NCI-H69 (cell line): ENCODE measurements at places on chromosomes 5 and 9.

DNA sequence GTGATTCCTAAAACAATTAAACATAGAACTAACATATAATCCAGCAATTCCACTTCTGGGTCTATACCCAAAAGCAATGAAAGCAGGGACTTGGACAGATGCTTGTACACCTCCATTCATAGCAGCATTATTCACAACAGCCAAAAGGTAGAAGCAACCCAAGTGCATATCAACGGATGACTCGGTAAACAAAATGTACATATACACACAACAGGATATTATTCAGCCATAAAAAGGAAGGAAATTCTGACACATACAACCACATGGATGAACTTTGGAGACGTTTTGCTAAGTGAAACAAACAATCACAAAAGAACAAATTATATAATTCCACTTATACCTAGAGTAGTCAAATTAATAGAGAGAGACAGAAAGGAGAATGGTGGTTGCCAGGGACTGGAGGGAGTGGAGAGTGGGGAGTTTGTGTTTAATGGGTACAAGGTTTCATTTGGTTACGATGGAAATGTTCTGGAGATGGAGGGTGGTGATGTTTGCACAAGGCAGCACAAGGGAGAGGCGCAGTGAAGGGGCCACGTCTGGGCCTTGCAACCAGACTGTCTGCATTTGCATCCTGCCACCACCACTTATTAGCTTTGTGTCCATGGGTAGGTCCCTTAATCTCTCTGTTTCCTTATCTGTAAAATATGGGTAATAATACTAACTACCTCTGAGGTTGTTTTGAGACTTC, 36.3 kb upstream of the RLN1 start:
- no peak for DNase-seq

GRCh38 chr5:18403941-18404438, 769.7 kb downstream of the TAF11L14 start:
- peak; percentile 3 for DNase-seq

DNA sequence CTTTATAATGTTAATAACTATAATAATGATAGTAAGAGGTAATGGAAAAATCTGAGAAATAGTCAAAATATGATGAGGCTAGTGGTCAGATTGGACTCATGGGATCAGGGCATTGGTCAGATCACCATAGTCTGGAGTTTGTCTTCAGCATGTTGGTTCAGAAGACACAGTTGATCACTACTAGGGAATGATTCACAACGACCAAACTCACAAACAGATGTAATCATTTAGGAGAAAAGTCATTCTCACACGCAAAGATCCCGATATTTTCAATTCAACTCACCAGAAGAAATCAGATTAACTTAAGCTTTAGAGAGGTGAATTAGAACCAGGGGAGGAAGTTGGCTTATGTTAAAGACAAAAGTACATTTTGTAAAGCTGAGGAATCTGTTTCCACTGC, 131.8 kb downstream of the LURAP1L start:
- no peak for DNase-seq

- DNase-seq = no peak
These were observed 172.2 kb downstream of the APBA1 start for GRCh38 chr9:69499959-69500358.

DNA sequence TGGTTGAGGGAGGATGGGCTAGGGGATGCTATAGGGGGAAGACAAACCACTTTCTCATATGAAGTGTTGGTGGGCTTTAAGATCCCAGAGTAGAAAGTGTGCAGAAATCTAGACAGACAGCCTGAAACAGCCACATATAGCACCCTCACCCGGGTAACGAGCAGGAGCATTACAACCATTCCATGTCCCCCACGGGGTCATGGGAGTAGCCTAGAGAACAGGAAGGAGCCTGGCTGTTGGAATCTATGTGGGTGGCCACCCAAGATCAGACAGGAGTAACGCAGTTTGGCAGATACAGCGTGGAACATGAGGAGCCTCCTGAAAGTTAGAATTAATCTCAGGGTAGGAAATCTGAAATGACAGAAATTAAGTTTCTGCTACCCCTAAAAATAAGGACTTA, 146.1 kb upstream of the RAI14 start:
- DNase-seq = no peak

- peak; percentile 2 for DNase-seq
These were observed 6.6 kb downstream of the C5orf52 start for GRCh38 chr5:157677931-157678330.

DNA sequence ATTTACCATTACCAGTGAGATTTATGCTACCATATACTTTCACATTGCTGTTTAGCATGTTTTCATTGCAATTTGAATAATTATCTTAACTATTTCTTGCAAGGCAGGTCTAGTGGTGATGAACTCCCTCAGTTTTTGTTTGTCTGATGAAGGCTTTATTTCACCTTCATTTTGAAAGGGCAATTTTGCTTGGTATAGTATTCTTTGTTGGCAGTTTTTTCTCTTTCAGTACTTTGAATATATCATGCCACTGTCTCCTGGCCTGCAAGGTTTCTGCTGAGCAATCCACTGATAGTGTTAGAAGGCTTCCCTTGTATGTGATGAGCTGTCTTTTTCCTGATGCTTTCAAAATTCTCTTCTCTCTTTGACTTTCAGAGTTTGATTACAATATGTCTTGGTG, 188.0 kb downstream of the MARCHF11 start:
- no peak for DNase-seq
